ENCODE measurements at places on chromosomes 16 and 17. TPM values are rescaled to one million over a fixed set of nuclear protein-coding genes. Genes with fewer than 3 reads are reported as not detected.

Gene SLC12A3
- 4.2 TPM for total RNA-seq

DNA sequence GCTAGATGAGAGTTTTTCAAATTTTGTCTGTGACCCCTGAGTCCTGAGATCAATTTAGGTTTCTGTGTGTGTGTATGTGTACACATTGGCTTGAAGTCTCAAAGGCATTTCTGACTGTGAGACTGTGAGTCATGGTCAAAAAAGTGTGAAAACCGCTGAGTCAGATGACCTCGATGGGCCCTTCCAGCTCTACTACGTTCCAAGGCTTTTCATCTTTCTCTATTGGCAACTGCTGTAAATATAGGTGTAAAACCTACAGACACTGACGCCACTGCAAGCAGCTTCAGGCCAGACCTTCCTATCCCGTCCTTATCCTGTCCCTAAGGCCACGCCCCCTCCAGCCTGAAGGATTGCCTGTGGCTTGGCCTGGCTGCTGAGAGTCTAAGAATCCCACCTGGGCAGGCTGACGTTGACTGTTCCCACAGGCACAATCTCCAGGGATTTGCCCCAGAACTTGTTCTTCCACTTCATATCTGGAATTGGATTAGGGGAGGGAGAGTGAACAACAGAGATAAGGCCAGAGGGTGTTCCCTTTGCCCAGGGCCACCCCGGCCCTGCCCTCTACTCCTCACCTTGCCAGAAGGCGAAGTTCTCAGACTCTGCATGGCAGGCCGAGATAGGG is 11.3 kb downstream of the OSBPL7 start:
- H3K36me3 ChIP-seq, result peaks cover 7% of the 10 kb centered on the region
- no peaks in the 10 kb centered on the region for H3K27me3 ChIP-seq
- H3K4me3 ChIP-seq, result peak overlapping the region; percentile 65
- peaks cover 10% of the 10 kb centered on the region for H3K4me1 ChIP-seq

GRCh38 chr16:19375561-19376158 is 42.0 kb upstream of the TMC5 start:
- H3K36me3 ChIP-seq, result no peaks in the 10 kb centered on the region
- no peak overlapping the region for H3K4me3 ChIP-seq
- H3K27ac ChIP-seq, result no peak overlapping the region
- H3K27me3 ChIP-seq, result no peaks in the 10 kb centered on the region

GRCh38 chr16:56916571-56917403 is 15.2 kb upstream of the HERPUD1 start:
- H3K4me3 ChIP-seq, result no peak overlapping the region
- DNase-seq, result no peak
- H3K27ac ChIP-seq, result peak overlapping the region; percentile 22

DNA sequence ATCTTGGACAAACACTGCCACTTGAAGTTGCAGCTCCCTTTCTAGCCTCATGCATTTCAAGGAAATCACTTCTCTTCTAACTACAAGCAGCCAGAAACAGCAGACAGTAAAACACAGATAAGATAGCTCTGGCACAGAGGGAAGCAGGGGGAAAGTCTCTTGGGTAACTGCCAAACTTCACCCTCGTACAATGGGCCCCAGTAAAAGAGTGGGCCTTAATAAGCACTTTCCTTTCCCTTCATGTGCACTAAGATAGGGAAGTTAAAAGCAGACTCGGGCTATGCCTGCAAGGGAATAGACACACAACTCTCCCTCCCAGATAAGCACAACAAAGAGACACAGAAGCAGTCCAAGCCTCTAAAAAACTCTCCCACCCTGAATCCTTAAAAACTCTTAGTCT is 4.2 kb upstream of the KRTAP4-5 start:
- no peaks in the 10 kb centered on the region for H3K36me3 ChIP-seq
- H3K27me3 ChIP-seq, result peaks cover 3% of the 10 kb centered on the region
- H3K4me1 ChIP-seq, result no peaks in the 10 kb centered on the region
- H3K27ac ChIP-seq, result no peak overlapping the region
- no peak overlapping the region for H3K4me3 ChIP-seq

Measured in type B pancreatic cell (in vitro differentiated cells).